ENCODE measurements at places on chromosomes 12 and 14. TPM values are rescaled to one million over a fixed set of nuclear protein-coding genes. Genes with fewer than 3 reads are reported as not detected.

- DNase-seq = no peak
Observed at GRCh38 chr12:86735851-86736250, 479.7 kb upstream of the MGAT4C start.

- no peak for DNase-seq
Observed at GRCh38 chr12:124131659-124132058, 158.6 kb downstream of the ZNF664 start.

DNA sequence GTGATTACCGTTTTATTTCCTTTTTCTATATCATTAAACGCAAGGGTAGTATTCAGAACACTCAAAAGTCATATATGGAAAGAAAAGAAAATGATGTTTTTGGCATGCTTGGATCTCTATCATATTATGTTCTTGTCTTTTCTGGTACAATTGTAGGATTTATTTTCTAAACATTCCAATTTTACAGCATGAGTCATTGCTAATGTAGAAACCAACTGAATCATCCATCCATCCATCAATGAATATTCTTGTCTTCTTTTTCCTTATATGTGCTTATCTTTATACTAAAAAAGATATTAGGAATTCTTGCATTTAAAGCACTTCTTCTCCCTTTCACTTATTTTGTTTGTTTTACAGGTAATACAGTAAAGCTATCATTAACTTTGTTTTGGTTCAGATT is 20.4 kb upstream of the AMIGO2 start:
- no peak for DNase-seq

DNA sequence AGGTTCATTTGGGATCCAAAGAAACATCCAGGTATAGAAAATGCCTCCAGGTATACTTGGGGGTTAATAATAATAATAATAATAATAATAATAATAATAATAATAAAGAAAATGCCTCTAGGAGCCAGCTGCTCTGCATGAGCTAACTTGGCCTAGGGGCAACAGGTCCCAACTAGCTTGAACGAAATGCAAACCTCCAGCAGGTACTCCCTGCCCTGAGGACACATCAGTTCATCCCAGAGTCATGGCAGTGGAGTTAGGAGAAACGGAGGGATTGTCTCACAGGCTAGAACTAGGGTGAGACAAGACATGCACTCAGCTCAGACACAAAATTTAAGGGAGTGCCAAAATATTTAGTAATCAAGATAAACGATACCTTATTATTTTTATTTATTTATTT is 12.5 kb upstream of the TMEM229B start:
- DNase-seq = no peak

DNA sequence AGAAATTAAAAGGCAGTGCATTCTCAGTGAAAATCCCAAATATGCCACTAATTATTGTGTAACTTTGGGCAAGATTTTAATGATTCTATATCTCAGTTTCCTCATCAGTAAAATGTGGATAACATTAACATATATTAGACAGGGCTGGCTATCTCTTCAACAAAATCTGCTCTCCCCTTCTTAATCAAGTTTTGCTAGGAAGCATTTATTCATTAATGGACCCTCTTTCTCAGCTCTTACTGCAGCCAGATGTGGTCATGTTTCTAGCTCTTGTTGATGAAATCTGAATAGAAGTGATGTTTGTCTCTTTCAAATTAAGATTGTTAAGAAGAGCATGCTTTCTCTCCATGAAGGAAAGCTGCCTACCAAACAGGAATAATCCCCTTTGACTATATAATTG is 84.4 kb upstream of the PPFIA2 start:
- no peak for DNase-seq

GRCh38 chr12:44677724-44678123 is 198.4 kb downstream of the NELL2 start:
- no peak for DNase-seq

Gene GIT2
- total RNA-seq = 63.5 TPM

All from cerebellum (tissue), 4 donors.